ENCODE measurements at places on chromosomes 12 and 14. TPM values are rescaled to one million over a fixed set of nuclear protein-coding genes. Genes with fewer than 3 reads are reported as not detected.

The NDRG2 gene
- 1.5 TPM for total RNA-seq

The CLEC14A gene
- 339 TPM for total RNA-seq

The LRRC43 gene
- total RNA-seq = 0.81 TPM

The RERGL gene
- total RNA-seq = not detected

The PIWIL1 gene
- not detected for total RNA-seq

The KRT74 gene
- total RNA-seq = not detected

The PTGDR gene
- not detected for total RNA-seq

The C12orf54 gene
- not detected for total RNA-seq

The DIO3 gene
- not detected for total RNA-seq

The TMPRSS12 gene
- total RNA-seq = not detected

The DDN gene
- under 0.01 TPM for total RNA-seq

The CDK2 gene
- total RNA-seq = 27.1 TPM

The CLEC1B gene
- not detected for total RNA-seq

The KRT71 gene
- total RNA-seq = not detected

Measured in bladder microvascular endothelial cell (primary cell).